ENCODE measurements at places on chromosomes 7 and 10. TPM values are rescaled to one million over a fixed set of nuclear protein-coding genes. Genes with fewer than 3 reads are reported as not detected.

DNA sequence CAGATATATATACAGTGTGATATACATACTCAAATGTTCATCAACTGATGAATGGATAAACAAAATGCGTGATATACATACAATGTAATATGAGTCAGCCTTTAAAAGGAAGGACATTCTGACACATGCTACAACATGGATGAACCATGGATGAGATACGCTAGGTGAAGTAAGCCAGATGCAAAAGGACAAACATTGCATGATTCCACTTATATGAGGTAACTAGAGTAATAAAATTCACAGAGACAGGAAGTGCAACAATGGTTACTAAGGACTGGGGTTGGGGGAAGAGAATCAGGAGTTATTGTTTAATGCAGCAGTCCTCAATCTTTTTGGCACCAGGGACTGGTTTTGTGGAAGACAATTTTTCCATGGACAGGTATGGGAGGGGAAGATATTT, 47.3 kb upstream of the PIK3AP1 start:
- DNase-seq, result no peak

- no peak for DNase-seq
Measured at GRCh38 chr7:47454069-47454973, 127.6 kb downstream of the TNS3 start.

The CAMK2B gene
- 70.6 TPM for total RNA-seq

DNA sequence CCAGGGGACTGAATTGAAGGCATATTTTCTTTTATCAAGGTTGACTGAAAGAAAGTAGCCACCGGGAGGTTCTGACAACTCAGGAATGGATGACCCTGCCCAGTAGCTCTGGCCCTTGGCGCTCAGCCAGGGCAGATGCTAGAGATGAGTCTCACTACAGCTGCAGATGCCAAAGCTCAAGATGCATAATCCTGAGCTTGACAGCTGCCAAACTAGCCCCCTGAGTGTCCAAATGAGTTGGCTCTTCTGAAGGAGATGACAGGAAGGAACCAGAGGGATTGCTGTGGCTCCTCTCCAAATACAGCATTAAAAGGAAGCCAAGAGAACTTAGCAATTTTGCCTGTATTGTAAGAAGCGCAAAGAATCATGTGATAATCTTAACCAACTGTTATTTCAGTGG, 78.4 kb downstream of the NXPH1 start:
- no peak for DNase-seq

GRCh38 chr10:27612551-27613035, 108.5 kb downstream of the RAB18 start:
- DNase-seq, result no peak

The TAS2R4 gene
- 0.15 TPM for total RNA-seq

The ACTL6B gene
- not detected for total RNA-seq

- no peak for DNase-seq
Measured at GRCh38 chr7:78760620-78761355, 692.7 kb downstream of the MAGI2 start.

DNA sequence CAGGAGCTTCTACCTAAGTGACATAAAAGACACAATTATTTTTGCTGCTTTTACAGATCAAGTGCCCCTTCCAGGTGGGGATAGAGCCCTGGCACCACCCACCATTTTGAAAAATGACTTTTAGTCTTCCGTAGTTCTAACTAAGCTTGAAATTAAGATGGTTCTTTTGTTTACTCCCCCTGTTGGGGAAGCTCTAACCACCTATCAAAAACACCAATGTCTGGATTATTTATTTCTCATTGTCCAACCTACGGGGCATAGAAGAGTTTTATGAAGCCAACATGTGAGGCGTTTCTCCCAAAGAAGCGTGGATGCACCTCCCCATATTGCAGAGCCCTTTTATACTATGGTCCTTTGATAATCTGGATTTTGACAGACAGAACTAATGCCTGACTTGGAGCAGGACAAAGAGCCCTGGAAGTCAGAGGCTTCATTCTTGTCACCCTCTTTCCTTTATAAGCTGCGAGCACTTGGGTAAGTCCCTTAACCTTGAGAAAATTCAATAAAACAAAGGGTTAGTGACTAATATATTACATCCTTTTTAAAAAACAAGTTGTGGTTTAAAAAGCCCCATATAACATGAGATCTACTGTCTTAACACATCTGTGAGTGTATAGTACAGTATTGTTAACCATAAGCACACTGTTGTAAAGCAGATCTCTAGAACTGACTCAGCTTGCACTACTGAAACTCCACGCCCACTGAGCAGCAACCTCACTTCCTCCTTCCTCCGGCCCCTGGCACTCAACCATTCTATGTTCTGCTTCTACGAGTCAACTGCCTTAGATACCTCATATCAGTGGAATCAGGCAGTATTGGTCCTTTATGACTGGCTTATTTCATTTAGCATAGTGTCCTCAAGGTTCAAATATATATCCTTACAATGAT, 67.5 kb downstream of the ATXN7L1 start:
- no peak for DNase-seq

The HTRA1 gene
- total RNA-seq, result 46.3 TPM

DNA sequence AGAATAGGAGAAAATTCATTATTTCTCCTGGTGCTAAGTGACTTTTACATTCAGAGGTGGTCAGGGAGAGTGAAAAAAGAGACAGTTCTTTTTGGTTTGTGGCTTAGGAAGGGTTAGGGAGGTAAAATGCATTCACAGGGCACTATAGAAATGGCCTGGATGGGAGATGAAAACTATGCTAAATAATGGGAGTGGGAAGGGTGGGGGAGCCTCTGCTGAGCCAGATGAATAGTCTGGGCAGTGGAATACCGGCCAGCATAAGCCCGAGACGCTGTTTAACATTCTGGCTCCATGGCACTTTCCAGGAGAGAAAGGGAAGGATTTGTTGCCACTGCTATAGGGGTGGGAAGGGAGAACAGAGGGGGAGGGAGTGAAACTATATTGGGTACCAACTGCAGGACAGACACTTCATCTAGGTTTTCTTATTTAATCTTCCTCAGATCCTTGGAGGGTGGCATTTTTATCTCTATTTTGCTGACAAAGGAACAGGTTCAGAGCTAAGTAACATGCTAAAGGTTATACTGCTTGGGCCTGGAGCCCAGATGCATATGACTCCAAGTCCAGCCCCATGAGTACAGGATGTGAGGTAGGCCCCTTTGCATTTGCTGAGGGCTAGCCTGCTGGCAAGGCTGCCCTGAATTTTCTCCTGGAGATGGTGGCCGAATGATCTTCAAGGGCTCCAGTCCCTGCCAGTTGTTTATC, 372.4 kb downstream of the CCSER2 start:
- no peak for DNase-seq

GRCh38 chr7:21603462-21603861, 60.6 kb downstream of the DNAH11 start:
- DNase-seq, result no peak

The TMEM213 gene
- not detected for total RNA-seq

- DNase-seq, result no peak
Measured at GRCh38 chr10:89025453-89025852, 34.9 kb downstream of the FAS start.

DNA sequence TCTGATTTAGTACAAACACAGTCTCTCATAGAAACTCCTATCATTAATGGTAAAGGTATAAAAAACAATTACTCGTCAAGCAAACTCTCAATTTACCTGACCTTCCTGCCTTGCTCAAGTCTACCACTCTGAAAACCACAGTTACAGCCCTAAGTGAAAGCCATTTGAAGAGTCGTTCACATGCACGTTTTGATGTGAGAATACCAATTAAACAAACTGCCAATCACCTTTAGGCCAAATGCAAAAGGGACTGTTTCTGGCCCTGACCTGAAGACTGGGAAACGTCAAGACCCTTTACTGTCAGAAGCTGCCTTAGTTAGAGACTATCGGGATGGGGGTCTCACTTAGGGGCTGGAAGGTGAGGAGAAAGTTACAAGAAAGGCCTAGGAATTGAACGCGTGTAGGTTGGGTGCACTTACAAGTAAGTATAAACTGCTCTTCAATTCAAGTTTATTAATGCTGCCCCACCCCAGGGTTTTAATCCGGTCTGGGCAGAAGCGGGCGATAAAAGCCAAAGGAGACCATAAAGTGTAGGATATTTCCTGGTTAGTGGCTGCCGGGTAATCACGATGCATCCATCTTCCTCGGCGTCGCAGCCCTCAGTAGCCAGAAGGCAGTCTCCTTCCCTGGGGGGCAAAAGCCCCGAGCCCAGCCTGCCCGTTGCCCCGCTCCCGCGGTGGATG, 935 bp downstream of the TM9SF3 start:
- DNase-seq, result no peak

DNA sequence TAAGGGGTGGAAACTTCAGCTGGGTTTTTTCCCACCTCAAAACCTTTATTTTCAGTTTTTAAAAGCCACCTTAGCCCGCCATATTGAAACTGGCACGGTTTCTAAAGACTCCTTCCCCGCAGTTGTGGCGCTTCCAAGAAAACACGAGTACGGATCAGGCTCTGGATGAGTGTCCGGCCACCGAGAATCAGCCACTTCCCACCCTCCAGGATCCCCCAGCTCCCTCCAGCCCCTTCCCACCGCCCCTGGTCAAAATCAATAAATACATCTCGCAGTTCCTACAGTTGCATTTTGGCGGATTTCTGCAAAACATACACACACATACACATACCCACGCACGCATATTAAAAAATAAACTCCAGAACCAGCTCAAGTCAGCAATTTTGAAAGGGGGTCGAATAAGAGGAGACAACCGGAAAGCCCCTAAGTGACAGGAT, 1.1 kb downstream of the SFMBT2 start:
- no peak for DNase-seq

GRCh38 chr10:129766611-129767550, 197.2 kb downstream of the EBF3 start:
- no peak for DNase-seq

DNA sequence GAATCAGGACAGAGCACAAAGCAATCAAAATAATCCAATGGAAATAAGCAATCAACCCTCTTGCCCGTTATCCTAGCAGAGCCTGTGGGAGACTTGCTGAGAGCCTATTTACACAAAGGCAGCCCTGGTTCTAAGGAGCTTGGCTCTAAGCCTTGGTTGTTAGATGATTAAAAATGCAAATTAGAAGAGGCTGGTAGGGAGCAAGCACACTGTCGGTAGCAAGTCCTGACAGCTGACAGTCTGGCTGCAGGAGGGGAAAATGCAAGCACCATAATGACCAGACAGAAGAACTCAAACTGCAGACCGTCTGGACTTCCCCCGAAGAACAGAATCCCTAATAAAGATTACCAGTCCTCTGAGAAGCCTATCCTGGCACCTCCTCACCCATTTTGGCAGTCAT, 131.8 kb upstream of the CTTNBP2 start:
- DNase-seq, result no peak

The MSMB gene
- total RNA-seq, result not detected

The EBLN1 gene
- total RNA-seq, result not detected

GRCh38 chr10:47444047-47444446, 39.9 kb downstream of the ANXA8 start:
- DNase-seq, result no peak

The CCNY gene
- 95.1 TPM for total RNA-seq

The HEPACAM2 gene
- 0.24 TPM for total RNA-seq

GRCh38 chr7:2638224-2638991, 6.6 kb downstream of the TTYH3 start:
- DNase-seq, result peak; percentile 64

GRCh38 chr10:30456266-30456665, 22.3 kb downstream of the MAP3K8 start:
- no peak for DNase-seq

The CHST15 gene
- 5.3 TPM for total RNA-seq

DNA sequence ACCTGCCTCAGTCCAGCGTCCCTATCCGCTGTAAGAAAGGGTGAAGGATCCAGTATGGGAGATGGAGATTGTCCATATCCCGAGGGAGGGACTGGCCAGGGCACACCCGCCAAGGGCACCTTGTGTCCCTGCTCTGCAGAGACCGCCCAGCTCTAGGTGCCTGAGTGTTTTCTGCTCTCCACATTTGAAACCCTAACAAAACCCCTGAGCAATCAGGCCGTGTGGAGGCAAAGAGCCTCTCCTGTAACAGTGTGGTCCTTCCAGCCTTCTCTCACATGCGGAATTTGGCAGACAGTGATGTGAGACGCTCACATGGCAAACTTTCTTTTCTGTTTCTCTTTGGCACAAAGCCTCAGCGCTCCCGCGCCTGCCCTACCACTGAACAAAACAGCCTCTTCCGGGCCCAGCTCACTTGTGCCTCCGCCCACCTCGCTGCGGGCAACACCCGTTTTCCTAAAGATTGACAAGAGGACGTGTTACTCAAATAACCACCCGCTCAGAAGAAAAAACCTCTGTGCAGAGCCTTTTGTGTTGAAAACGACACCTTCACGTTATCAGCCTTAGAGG, 514.8 kb downstream of the DNAJB6 start:
- peak; percentile 56 for DNase-seq

The FZD8 gene
- total RNA-seq, result 6.6 TPM

DNA sequence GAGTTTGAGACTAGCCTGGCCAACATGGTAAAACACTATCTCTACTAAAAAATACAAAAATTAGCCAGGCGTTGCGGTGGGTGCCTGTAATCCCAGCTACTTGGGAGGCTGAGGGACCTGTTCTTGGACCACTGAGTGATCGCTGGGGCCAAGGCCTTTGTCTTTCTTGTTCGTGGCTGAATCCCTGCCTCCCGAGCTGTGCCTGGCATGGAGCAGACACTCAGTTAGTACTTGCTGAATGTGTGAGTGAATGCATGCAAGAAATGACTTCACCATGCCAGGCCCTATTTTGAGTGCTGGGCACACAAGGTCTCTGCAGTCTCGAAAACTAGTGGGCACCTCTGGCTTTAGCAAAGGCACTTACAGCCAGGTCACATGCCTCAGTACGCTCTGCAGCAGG, 85.1 kb downstream of the HIP1 start:
- no peak for DNase-seq

The MYPN gene
- total RNA-seq, result 250 TPM
